ENCODE measurements at places on chromosomes 3 and 15.

DNA sequence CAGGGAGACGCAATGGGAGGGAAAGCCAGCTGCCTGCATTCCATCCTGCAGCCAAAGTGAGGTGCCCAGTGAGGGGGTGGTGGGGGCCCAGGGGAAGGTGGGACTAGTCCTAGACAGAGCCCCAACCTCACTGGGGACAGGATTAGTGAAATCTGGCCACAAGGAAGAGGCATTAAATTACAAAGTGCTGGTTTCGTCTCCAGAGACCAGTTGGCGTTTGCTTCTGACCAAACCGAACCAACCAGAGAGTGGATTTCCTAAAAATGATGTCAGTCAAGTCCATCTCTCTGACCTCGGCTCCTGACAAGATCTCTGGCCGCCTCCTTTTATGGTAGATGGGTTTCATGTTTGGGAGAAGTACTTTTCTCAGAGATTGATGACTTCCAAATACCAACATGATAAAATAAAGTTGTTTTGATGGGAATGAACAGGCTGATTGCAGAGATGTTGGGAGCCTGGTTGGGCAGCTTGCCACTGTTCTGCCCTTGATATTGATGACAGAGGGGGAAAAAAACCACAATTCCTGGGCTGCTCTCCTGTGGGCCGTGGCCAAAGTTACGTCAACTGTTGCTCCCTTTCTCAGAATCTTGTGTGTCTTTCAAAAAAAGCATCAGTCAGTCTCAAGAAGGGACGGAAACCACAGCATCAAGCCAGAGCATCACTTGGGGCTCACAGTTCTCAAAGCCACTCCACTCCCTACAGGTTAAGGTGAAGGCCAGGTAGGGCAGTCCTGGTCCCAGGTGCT lies 24.6 kb downstream of the ITGA11 start:
- peak; percentile 31 for DNase-seq

GRCh38 chr3:148083526-148084182 lies 614.0 kb upstream of the AGTR1 start:
- no peak for DNase-seq

DNA sequence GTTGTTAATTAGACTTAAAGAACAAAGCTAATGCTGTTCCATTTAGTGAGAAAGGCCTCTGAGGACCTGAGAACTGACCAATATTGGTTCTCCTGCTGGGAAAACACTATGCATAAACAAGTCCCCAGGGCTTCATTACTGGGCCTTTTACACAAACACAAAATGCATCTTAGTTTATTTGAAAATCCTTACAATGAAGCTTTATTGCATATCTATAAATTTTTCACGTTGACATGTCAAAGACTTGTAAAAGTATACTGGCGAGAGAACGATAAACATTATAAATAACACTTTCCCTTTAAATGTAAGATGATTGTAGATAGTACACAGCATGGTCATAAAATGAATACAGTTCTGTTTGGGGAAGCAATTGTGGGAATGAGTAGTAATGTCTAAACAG lies 151.7 kb downstream of the ROBO2 start:
- DNase-seq: no peak

DNA sequence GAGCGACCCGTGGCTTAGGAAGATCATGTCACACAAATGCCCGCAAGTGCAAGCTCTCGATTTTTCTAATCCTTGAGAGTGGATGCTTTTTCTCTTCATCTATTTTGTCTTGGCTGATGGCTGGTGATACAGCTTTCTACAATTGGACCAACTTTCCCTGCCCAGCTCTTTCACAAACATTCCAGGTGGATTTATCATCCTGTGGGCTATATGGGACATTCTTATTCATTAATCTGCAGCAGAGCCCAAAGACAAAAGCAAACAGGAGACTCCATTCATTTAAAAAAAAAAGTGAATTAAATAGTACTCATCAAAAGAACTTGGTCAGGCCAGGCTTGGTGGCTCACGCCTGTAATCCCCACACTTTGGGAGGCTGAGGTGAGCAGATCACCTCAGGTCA lies 14.2 kb upstream of the TSEN2 start:
- no peak for DNase-seq

- no peak for DNase-seq
Measured at GRCh38 chr3:78901544-78901943, 866.3 kb downstream of the ROBO1 start.

DNA sequence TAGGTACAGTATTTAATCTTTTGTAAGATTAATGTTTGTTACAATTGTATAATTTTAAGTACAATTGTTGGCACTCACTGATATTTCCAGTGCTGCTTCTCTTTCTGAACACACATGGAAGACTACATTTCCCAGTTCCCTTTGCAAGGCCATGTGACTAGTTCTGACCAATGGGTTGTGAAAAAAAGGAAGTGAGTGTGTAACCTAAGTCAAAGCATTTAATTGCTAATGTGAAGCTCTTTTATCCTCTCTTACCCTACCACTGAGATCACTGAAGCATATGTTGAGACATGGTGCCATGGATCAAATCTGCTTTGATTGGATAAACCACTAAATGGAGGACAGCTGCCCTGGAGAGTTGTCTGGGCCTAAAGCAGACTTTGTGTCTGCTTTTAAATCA lies 83.9 kb upstream of the PLXND1 start:
- no peak for DNase-seq

DNA sequence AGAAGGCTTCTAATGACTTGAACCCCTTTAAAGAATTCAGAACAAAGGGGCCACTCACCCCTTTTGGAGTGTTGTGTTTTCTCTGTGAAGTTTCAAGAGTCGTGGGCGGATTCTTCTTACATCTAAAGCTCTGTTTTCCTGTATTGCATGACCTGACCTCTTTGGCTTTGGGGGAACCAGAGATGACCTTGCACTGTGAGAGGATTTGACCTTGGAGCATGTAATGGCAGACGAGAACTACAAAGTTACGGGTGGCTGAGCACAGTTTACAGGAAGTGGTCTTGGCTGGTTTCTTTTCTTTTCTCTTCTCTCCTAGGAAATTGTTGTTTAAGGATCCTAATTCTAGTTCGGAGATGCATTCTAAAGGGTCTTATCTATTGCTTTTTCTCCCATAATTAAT lies 6.2 kb upstream of the BDH1 start:
- no peak for DNase-seq

Measured in ovary (tissue), 10 donors.